Lower leg skin (tissue), 4 donors: ENCODE measurements at places on chromosomes 4 and X. TPM values are rescaled to one million over a fixed set of nuclear protein-coding genes. Genes with fewer than 3 reads are reported as not detected.

TBCK gene
- total RNA-seq, result 19.5 TPM

TSPAN6 gene
- 13.3 TPM for total RNA-seq

RS1 gene
- not detected for total RNA-seq

KLKB1 gene
- total RNA-seq, result not detected

PGAM4 gene
- not detected for total RNA-seq

OTC gene
- total RNA-seq, result not detected
